ENCODE measurements at places on chromosomes 12 and 14. TPM values are rescaled to one million over a fixed set of nuclear protein-coding genes. Genes with fewer than 3 reads are reported as not detected.

BBOF1 gene
- 47.7 TPM for polyA plus RNA-seq

FAM186B gene
- not detected for polyA plus RNA-seq

PIWIL1 gene
- not detected for polyA plus RNA-seq

PRB2 gene
- polyA plus RNA-seq: not detected

FOXA1 gene
- not detected for polyA plus RNA-seq

MGST1 gene
- polyA plus RNA-seq: not detected

CLEC4D gene
- polyA plus RNA-seq: not detected

KRT82 gene
- polyA plus RNA-seq: not detected

CPNE6 gene
- 2.3 TPM for polyA plus RNA-seq

KLHL33 gene
- polyA plus RNA-seq: not detected

COPZ1 gene
- 192 TPM for polyA plus RNA-seq

CCDC38 gene
- polyA plus RNA-seq: not detected

GOLGA5 gene
- polyA plus RNA-seq: 34.6 TPM

TAC3 gene
- polyA plus RNA-seq: 2.5 TPM

TSPAN19 gene
- 4.8 TPM for polyA plus RNA-seq

RNF212B gene
- polyA plus RNA-seq: not detected

HDAC7 gene
- 51.5 TPM for polyA plus RNA-seq

WDR89 gene
- 9.7 TPM for polyA plus RNA-seq

CD9 gene
- not detected for polyA plus RNA-seq

RTRAF gene
- 96.5 TPM for polyA plus RNA-seq

ERGIC2 gene
- 133 TPM for polyA plus RNA-seq

IRAK3 gene
- polyA plus RNA-seq: 0.70 TPM

All from neural cell (in vitro differentiated cells).